Left ventricle myocardium inferior (tissue), 1 donor: ENCODE measurements at places on chromosomes 6 and 20. TPM values are rescaled to one million over a fixed set of nuclear protein-coding genes. Genes with fewer than 3 reads are reported as not detected.

- no peaks in the 10 kb centered on the region for H3K4me1 ChIP-seq
- H3K27me3 ChIP-seq: no peaks in the 10 kb centered on the region
- no peak overlapping the region for H3K27ac ChIP-seq
- H3K4me3 ChIP-seq: no peak overlapping the region
- DNase-seq: no peak
Measured at GRCh38 chr6:130611366-130611765, 215.8 kb upstream of the SMLR1 start.

GRCh38 chr6:112879920-112880413, 532.8 kb downstream of the RFPL4B start:
- no peak overlapping the region for H3K27ac ChIP-seq
- no peaks in the 10 kb centered on the region for H3K36me3 ChIP-seq
- H3K27me3 ChIP-seq: no peaks in the 10 kb centered on the region
- H3K4me3 ChIP-seq: no peak overlapping the region
- DNase-seq: peak; percentile 13
- peaks cover 6% of the 10 kb centered on the region for H3K4me1 ChIP-seq

- peak overlapping the region; percentile 65 for H3K27ac ChIP-seq
- H3K36me3 ChIP-seq: no peaks in the 10 kb centered on the region
- no peaks in the 10 kb centered on the region for H3K27me3 ChIP-seq
Measured at GRCh38 chr6:6920114-6920986, 187.4 kb upstream of the RREB1 start.

The RHAG gene
- 0.44 TPM for total RNA-seq

- DNase-seq: no peak
- no peak overlapping the region for H3K27ac ChIP-seq
- no peaks in the 10 kb centered on the region for H3K27me3 ChIP-seq
- peaks cover 50% of the 10 kb centered on the region for H3K4me1 ChIP-seq
- H3K4me3 ChIP-seq: no peak overlapping the region
- H3K36me3 ChIP-seq: no peaks in the 10 kb centered on the region
Measured at GRCh38 chr6:134056046-134056445, 3.6 kb upstream of the SLC2A12 start.

DNA sequence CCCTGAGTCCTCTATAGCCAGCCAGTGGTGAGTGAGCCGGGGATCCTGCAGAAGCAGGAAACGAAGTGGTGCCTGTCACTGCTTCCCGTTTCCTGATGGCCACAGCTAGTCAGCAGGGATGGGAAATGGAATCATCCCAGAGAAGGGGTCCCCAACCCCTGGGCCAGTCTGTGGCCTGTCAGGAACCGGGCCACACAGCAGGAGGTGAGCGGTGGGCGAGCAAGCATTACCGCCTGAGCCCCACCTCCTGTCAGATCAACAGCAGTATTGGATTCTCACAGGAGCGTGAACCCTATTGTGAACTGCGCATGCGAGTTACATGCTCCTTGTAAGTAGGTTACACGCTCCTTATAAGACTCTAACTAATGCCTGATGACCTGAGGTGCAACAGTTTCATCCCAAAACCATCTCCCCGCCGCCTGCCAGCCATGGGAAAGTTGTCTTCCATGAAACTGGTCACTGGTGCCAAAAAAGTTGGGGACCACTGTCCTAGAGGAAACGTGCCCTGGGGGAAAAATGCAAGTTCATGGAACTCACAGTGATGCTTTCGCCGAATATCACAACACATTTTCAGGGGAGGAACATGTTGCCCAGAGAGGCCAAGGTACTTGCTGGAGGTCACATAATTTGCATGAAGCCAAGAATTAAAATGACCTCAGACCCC, 113.8 kb downstream of the JPH2 start:
- no peak for DNase-seq
- no peaks in the 10 kb centered on the region for H3K36me3 ChIP-seq
- no peak overlapping the region for H3K4me3 ChIP-seq
- no peaks in the 10 kb centered on the region for H3K27me3 ChIP-seq
- H3K4me1 ChIP-seq: peaks cover 13% of the 10 kb centered on the region

GRCh38 chr6:15152700-15153099, 93.2 kb upstream of the JARID2 start:
- no peak for DNase-seq
- H3K27ac ChIP-seq: no peak overlapping the region
- H3K4me3 ChIP-seq: no peak overlapping the region
- H3K27me3 ChIP-seq: no peaks in the 10 kb centered on the region

DNA sequence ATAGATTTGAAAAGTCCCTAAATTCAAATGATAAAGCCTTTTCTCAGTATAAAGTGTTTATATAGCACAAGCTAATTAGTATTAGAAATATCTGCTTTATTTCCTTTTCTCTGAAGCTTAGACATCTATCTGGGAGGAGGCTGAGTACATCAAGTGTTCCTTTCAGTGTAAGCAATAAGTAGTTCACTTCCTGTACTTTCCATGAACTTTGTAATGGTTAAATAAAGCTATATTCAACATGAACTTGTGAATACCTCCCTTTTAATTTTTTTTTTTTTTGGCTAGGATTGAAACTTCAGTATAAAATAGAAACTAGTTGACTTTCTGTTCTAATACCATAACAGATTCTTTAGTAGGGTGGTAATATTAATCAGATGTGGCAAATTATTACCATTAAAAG, 190.9 kb downstream of the CENPW start:
- no peak for DNase-seq
- no peaks in the 10 kb centered on the region for H3K27me3 ChIP-seq
- no peaks in the 10 kb centered on the region for H3K36me3 ChIP-seq
- H3K27ac ChIP-seq: no peak overlapping the region

The SLC26A8 gene
- not detected for total RNA-seq

- DNase-seq: no peak
- H3K4me1 ChIP-seq: no peaks in the 10 kb centered on the region
- H3K4me3 ChIP-seq: no peak overlapping the region
- H3K27ac ChIP-seq: no peak overlapping the region
- H3K36me3 ChIP-seq: no peaks in the 10 kb centered on the region
Measured at GRCh38 chr6:112883095-112883494, 536.0 kb downstream of the RFPL4B start.

- DNase-seq: no peak
- peaks cover 14% of the 10 kb centered on the region for H3K36me3 ChIP-seq
- H3K27me3 ChIP-seq: no peaks in the 10 kb centered on the region
- H3K4me1 ChIP-seq: no peaks in the 10 kb centered on the region
- H3K4me3 ChIP-seq: no peak overlapping the region
Measured at GRCh38 chr6:108526739-108527174, 34.0 kb upstream of the FOXO3 start.

The SIRPB2 gene
- 3.2 TPM for total RNA-seq

The TRIM15 gene
- not detected for total RNA-seq

The SIRPG gene
- not detected for total RNA-seq

DNA sequence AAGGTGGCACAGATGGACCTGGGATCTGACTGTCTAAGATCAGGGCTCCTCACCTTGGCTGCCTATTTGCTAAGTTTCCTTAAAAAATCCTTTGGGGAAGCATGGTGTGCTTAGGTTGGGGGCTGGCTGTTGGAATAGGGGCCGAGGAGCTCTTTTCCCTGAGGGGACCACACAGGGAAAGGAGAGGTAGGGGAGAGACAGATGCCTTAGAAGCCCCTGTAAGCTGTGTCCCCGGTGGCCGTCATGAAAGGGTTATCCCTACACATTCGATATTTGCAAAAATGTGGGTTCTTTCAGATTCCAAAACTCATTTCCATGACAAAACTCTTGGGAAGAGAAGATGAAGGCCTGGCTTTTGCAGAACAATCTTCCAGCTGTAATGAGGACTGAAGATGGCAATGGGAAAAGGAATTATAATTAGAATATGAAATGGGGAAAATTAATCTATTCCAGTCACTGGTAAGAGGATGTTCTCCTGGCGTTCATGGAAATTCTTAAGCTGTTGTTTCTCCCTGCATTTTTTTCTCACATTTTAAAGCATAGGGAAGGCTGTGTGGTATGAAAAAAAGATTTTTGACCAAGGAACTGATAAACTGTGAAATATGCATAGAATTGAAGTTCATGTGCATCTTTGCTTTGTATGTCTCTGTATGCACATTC, 53.8 kb downstream of the TOX2 start:
- peaks cover 13% of the 10 kb centered on the region for H3K27me3 ChIP-seq
- H3K4me1 ChIP-seq: peaks cover 7% of the 10 kb centered on the region
- no peak overlapping the region for H3K27ac ChIP-seq
- no peaks in the 10 kb centered on the region for H3K36me3 ChIP-seq
- no peak for DNase-seq
- no peak overlapping the region for H3K4me3 ChIP-seq

The SAMD3 gene
- total RNA-seq: not detected

DNA sequence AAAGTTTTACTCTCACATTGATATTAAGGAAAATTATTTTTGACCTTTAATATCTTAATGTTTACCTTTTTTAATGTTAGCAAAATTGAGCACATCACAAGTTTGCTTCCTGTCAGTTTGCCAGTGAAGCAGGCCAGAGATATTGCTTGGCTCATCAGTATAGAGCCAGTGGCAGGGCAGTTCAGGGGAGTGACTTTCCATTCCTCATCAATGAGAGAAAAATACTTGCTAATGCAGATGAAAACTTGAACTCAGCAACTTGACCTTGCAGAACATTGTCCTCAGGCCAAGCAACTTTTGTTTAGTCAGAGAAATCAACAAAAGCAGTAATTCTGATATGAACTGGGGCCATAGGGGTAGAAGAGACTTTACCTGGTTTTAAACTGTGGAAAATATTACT, 6.9 kb downstream of the TAB2 start:
- DNase-seq: no peak
- peak overlapping the region; percentile 20 for H3K27ac ChIP-seq
- H3K36me3 ChIP-seq: no peaks in the 10 kb centered on the region
- no peak overlapping the region for H3K4me3 ChIP-seq

GRCh38 chr6:147699637-147700036, 191.1 kb downstream of the SAMD5 start:
- no peaks in the 10 kb centered on the region for H3K36me3 ChIP-seq
- no peak for DNase-seq
- no peaks in the 10 kb centered on the region for H3K27me3 ChIP-seq
- no peak overlapping the region for H3K4me3 ChIP-seq

DNA sequence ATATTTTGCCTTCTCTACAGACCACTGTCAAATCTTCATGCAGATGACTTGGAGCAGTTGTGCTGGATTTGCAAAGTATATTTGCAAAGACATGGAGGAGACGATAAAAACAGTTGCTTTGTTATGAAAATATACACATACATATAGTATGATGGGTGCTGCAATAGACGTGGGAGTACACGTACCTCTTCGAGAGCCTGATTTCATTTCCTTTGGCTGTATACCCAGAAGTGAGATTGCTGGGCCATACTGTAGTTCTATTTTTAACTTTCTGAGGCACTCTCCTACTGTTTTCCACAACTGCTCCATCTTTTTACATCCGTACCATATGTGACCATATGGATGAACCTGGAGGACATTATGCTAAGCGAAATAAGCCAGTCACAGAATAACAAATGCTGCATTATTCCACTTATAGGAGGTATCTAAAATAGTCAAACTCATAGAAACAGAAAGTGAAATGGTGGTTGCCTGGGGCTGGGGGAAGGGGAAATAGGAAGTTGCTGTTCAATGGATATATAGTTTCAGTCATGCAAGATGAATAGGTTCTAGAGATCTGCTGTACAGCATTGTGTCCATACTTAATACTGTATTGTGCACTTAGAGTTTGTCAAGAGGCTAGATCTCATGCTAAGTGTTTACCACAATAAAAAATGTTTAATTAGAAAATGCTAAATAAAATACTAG, 223.8 kb downstream of the HAO1 start:
- H3K36me3 ChIP-seq: no peaks in the 10 kb centered on the region
- no peak for DNase-seq
- H3K4me1 ChIP-seq: no peaks in the 10 kb centered on the region
- no peak overlapping the region for H3K27ac ChIP-seq
- H3K4me3 ChIP-seq: no peak overlapping the region
